ENCODE measurements at places on chromosomes 7 and 10.

- DNase-seq = no peak
Observed at GRCh38 chr10:25502453-25502852, 327.7 kb downstream of the GPR158 start.

DNA sequence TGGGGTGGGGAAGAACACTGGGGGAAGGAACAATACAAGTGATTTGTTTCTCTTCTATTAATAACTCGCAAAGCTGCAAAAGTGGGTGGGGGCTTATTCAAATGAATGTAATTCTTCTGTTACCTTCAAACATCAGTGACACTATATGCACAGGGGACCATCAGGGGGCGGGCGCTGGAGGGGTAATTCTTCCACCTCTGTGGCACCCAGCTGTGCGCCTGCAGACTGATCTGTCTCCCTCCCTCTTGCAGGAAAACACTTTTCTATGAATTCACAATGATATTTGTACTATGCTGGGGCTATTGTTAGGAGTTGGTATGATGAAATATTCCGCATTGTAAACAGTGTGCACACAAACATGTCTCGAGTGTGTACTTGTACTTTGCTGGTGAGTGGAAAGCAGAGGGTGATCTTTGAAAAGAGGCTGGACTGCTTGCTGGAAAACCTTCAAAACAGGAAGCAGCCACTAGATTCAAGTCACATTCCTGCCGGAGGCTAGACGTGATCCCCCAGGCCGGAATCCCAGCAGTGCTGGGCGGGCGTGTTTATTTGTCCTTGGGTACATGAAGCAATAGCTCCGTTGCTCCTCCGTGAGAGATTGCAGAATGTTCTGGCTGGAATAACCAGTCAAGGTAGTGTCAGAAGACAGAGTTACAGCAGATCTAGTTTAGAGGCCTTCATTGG is 15.8 kb upstream of the BNIP3 start:
- DNase-seq = no peak

DNA sequence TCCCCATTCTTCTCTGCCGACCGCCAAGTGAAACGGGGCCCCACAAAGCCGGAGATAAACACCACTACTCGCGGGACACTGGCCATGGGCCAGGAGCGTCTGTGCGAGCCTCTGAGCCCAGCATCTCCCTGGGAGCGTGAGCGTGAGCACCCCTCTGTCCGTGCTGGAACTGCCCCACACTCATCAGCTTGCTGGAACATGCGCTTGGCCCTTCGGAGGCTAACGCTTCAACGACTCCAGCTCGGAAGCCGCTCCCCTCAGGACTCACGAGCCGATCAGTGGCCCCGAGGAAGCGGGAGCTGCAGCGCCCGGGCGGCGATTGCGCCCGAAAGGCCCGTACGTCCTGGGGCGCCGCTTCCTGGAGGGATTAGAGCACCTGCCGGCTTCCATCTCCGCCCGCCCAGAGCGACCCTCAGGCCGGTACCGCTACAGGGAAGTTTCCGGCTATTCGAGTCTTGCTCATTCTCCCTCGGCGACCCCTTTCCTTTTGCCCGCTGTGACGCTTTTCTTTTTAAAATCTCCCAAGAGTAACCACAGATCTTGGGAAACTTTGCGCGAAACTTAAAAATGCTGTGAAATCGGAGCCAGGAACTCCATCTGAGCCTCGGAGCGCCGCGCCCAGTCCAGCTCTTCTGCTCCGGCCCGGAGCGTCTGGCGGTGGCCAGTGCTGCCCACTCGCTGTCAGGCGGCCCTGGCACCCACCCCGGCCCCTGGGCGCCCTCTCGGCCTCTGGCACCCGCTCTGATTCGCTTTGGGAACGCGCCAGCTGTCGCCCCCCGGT is 1.0 kb downstream of the TLL2 start:
- peak; percentile 28 for DNase-seq

GRCh38 chr10:5760515-5760914 is 52.7 kb downstream of the GDI2 start:
- DNase-seq = no peak

- peak; percentile 36 for DNase-seq
Observed at GRCh38 chr7:44767912-44768627, 19.4 kb downstream of the ZMIZ2 start.

GRCh38 chr7:75631711-75632110 is 107.0 kb downstream of the HIP1 start:
- DNase-seq = no peak

- no peak for DNase-seq
Observed at GRCh38 chr7:142002179-142002578, 6.5 kb downstream of the MGAM start.
